ENCODE measurements at places on chromosomes 1 and 21. TPM values are rescaled to one million over a fixed set of nuclear protein-coding genes. Genes with fewer than 3 reads are reported as not detected.

SLFNL1 gene
- total RNA-seq: not detected

KCND3 gene
- total RNA-seq: 0.07 TPM

TFF3 gene
- total RNA-seq: not detected

ADAMTS1 gene
- total RNA-seq: 172 TPM

NASP gene
- 50.9 TPM for total RNA-seq

CCDC30 gene
- total RNA-seq: 0.56 TPM

GNG4 gene
- 6.1 TPM for total RNA-seq

TBX19 gene
- 1.1 TPM for total RNA-seq

SNAP47 gene
- 59.8 TPM for total RNA-seq

CDK18 gene
- total RNA-seq: 3.0 TPM

AMY1C gene
- not detected for total RNA-seq

SPATA1 gene
- total RNA-seq: not detected

TMEM183A gene
- 123 TPM for total RNA-seq

KRTAP12-2 gene
- total RNA-seq: not detected

NES gene
- not detected for total RNA-seq

INSRR gene
- not detected for total RNA-seq

COL16A1 gene
- total RNA-seq: 156 TPM

CFHR5 gene
- not detected for total RNA-seq

SLC30A2 gene
- total RNA-seq: not detected
